ENCODE measurements at places on chromosomes 12 and 14.
A peak's percentile ranks its signal among the peaks of the same experiment; 100 is the strongest.

GRCh38 chr12:125978286-125978685 is 913.1 kb downstream of the AACS start:
- DNase-seq, result no peak

GRCh38 chr12:94815450-94815849 is 165.1 kb upstream of the TMCC3 start:
- no peak for DNase-seq

DNA sequence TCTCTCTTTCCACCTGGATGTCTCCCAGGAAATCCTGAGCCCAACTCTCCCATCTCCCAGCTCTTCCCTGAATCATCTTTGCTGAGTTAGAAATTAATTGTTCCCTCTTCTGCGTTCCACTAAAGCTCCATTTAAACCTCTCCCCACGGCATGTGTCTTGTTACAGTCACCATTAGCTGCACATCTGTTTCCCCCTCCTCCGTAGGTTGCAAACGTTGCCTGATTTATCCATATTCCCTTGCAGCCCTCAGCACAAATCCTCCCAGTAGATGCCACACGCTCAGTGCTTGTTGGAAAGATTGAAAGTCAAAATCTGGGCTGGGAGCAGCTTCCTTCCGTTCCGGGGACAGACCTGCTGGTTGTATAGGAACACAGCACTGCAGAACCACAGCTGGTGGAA is 90.4 kb downstream of the SLC24A4 start:
- no peak for DNase-seq

DNA sequence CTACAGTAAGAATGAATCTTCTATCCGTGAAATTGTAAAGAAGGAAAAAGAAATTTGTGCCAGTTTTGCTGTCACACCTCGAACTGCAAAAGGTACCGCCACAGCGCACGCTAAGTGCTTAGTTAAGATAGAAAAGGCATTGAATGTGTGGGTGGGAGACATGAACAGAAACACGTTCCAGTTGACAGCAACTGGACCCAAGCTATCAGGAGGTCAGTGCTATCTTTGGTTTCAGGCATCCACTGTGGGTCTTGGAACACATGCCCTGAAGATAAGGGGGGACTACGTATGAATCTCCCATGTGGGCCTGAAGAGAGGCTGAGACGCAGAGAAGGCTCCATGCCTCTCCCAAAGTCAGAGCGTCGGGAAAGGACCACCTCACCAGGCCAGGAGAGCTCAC is 9.8 kb downstream of the IFFO1 start:
- DNase-seq, result no peak

DNA sequence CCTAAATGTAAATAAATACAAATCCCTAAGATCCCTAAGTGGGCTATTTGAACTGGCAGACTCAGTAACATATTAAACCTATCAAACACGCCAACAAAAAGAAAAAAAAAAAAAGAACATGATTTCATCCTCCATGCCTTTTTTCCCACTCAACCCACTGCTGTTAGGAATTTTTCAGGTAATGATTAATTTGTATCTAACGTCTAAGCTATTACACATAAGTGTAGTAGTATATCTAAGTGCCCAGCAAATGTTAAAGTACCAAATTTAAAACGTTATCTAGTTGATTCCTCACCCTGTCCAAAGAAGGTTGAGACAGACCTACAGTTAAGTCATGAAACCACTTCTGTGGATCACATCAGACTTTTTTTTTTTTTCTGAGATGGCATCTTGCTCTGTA is 16.4 kb upstream of the ARID4A start:
- no peak for DNase-seq

DNA sequence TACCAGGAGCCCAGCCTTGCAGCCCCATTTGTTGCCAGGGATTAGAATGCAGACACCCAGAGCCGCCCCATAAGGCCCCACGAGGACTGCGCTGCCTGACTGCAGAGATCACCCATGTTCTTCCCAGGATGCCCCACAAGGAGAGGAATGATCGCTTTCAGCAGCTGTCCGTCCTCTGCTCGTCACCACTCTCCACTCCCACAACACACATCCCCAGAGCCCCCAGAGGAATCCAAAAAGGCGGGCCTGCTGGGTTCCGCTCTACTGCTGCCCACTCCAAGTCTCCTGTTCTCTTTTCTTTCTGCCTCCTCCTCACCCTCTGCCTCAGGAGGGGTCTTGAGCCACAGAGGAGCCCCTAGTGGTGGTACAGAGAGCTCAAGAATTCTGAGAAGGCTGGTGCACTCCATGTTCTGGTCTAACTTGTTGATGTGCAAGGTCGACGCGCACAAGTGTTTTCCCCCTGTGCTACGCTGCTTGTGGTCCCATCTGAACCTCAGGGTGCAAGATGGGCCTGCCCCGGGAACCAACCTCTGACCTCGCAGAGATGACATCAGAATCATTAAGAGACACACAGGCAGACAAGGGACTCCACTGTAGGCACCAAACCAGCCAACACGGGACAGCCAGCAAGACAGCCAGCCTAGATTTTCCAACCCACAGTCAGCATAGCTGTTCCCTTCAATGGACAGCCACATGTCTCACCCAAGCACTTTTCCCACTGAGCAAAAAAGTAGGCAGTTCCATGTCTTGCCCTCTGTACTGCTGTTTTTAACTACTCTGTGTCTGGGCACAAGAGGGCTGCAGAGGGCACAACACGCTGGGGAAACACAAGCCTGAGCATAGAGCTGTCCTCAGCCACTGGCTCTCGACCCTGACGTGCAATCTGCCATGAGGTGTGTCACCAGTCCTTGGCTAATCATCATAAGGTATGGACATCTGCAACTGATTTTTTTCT is 29.9 kb downstream of the PXN start:
- peak; percentile 70 for DNase-seq

- no peak for DNase-seq
These were observed 59.8 kb downstream of the MARK3 start for GRCh38 chr14:103444837-103445524.

- DNase-seq, result no peak
These were observed 108.4 kb downstream of the EMP1 start for GRCh38 chr12:13304924-13305323.

- DNase-seq, result no peak
These were observed 6.9 kb downstream of the MGAT4C start for GRCh38 chr12:86249276-86249675.

DNA sequence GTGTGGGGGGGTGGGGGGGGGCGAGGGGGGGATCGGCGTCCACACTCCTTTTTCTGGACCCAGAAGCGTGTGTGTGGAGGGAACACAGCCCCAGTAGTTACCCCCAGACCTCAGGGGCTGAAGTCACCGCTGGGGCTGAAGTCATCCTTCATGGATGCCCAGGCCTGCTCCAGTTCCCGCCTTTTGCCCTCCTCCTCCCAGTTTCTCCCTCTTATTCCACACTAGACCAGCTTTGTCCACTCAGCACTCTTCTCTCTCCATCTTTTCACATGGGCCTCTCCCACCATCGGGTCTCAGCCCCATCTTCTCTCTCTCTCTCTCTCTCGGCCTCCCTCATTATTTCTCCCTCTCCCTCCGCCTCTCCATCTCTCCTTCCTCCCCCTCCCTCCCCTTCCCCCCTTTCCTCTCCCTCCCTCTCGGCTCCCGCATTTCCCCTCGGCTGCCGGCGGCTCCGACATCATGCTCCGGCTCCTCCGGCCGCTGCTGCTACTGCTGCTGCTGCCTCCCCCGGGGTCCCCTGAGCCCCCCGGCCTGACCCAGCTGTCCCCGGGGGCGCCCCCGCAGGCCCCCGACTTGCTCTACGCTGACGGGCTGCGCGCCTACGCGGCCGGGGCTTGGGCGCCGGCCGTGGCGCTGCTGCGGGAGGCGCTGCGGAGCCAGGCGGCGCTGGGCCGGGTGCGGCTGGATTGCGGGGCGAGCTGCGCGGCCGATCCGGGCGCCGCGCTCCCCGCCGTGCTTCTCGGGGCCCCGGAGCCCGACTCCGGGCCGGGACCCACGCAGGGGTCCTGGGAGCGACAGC is at the start of gene P3H3:
Gene P3H3 (plus strand): TSS at position 426 of the 799 bp plus-strand sequence. CDS start 34 bp downstream, at position 460.
- peak; percentile 81 for DNase-seq

Data from SK-N-DZ (cell line).